ENCODE measurements at places on chromosomes 1 and 21.

GRCh38 chr1:68218490-68218889, 13.8 kb downstream of the WLS start:
- no peak for DNase-seq

DNA sequence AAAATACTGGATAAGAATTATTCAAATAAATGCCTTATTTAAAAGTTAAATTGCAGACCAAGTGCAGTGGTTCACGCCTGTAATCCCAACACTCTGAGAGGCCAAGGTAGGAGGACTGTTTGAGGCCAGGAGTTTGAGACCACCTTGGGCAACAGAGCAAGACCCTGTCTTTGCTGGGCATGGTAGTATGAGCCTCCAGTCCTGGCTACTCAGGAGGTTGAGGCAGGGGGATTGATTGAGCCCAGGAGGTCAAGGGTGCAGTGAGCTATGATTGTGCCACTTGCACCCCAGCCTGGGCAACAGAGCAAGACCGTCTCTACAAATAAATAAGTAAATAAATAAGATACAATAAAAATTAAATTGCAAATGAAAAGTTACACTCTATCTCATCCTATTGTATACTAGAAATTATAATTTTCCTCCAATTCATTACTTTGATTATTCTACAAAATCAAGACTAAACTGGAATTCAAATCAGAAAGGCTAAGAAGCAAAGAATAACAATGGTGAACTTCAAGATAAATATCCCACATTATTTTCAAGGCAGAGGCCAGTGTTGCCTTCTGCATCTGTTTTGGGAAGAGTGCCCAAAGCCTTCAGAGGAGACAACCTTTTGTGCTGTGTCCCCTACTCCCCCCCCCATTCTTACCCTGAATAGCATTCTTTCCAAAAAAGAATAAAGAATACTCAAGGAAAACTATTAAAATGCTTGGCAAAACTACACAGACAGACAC, 73.3 kb upstream of the IRF2BP2 start:
- no peak for DNase-seq

GRCh38 chr21:35120631-35121180, 71.6 kb upstream of the RUNX1 start:
- DNase-seq: no peak

- DNase-seq: no peak
Observed at GRCh38 chr1:192654591-192655251, 18.8 kb downstream of the RGS13 start.

DNA sequence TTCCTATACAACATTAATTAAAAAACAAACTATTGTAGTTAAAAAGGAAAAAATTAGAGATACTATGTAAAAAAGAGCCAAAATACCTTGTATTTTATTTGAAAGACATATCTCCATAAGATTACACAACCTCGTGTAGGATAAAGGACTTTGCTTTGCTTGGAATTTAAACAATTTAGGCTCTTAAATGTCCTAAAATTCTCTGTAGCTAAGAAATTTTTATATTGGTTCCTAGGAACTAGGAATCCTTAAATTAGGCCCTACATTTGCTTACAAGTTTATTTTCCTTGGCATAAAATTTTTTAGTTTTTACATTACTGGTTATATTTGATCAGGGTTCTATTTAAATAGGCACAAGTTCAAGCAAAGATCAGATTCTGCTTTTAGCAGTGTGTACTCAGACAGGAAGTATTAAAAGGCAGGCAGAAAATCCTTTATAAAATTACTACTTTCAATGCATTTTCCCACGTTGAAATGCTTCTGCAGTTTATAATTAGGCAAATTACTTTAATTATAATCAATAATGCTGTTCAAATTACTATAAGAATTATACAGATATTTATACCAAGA, 3.4 kb upstream of the ANGPTL3 start:
- no peak for DNase-seq

DNA sequence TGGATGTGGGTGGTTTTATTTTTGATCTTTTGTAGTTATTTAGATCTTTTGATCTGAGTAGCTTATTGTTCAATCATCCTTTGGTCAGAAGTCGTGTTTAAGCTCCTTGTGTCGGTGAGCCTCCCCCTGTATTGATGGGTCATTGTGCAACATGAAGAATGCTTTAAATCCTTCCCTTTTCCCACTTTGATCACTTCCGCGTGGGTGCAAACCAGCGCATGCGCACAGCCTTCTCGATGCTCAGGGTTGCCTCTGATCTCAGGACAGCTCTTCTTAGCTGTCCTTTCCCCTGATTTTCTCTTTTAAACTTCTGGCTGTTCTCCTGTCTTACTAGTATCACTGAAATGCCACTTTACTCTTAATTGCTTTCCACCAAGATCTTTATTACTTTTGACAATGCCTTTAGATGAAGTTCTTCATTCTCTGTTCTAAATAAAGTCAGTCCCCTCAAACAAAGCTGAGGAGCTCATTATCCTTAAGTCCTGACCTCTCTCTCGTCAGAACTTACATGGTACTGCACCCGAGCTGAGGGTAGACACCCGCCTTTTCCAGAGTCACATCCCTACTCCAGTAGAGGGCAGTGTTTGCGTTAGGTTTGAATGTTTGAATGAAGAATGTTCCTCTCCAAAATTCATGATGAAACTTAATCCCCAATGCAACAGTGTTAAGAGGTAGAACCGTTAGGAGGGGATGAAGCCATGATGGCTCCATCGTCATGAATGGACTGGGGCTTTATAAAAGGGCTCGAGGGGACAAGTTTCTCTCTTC, 547.9 kb upstream of the TMPRSS15 start:
- no peak for DNase-seq

- DNase-seq: no peak
Observed at GRCh38 chr1:111030590-111030989, 66.9 kb upstream of the LRIF1 start.

DNA sequence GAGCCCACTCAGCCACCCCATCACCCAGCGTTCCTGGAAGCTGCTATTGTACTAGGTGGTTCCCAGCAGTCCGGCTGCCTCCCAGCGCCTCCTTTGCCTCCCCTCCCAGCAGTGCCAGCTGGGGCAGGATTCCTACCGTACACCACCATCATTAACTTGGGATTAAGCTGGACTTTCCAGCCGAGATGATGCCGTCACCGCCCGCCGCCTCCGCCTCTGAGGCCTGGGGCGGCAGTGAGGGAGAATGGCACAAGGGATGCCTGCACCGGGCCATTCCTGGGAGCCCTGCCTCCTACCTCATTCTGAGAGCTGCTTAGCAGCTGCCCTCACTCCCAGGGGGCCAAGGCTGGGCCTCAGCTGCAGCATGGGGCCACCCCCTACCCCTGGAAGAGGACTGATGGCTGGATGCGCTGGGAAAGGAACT, 13.2 kb downstream of the CNTN2 start:
- DNase-seq: no peak

DNA sequence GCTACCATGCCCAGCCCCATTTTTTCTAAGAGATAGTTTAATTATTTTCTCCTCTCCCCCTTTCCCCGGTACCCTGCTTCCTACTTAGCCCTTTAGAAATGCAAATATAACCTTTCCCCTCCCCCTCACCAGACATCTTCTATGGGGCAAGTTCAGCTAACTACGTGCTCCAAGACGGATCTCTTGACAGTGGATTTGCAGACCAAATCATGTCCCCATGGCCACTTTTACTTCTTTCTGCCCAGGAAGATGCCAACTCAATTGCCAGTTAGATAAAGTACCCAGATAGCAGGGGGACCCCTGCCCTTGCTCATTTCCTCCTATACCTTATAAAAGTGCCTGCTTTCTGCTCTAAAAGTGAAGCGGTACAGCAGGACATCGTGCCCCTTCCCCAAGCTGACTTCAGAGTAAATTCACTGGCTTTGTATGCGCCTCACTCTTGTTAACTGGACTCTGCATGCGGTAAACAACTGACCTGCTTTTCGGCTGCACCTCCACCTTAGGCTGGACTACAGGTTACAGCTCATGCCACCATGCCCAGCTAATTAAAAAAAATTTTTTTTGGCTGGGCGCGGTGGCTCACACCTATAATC, 7.4 kb downstream of the DNAJC11 start:
- no peak for DNase-seq

DNA sequence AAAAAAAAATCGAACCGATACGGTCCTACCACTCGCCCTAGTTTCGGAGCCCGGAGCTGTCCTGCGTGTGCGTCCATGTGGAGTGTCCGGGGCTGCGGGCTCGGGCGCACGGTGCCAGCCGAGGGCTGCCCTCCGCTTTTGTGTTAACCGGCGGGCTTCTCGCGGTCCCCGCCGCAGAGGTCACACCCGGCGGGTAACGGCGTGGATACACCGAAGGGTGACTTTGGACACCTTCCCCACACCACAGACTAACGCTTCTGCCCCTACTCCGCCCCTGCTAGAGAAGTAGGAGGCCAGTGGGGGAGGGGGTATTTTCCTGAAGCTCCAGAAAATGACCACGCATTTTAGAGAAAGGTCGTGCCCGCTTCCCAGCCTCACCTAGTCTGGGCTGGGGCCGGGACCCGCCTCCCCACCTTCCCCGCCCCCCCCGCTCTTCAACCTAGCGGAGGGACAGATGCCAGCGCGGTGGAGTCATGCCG, 609 bp upstream of the ATF3 start:
- DNase-seq: no peak

DNA sequence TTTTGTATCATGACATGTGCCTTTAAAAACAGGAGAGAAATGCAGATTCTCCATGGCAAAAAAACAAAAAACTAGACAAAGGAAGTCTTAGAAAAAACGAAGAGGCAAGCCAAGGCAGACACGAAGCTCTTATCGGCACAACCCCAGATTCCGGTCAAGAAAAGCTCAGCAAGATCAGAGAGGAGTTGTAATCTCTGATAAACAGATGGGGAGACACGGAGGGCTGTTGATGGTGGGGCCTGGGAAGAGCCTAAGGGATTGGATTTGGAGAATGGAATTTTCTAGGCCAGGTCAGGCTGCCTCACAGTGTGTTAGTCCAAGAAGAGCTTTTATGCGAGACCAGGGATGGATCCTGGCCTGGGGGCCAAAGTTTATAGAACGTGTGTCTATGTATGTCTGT, 96.2 kb upstream of the AKT3 start:
- DNase-seq: no peak

DNA sequence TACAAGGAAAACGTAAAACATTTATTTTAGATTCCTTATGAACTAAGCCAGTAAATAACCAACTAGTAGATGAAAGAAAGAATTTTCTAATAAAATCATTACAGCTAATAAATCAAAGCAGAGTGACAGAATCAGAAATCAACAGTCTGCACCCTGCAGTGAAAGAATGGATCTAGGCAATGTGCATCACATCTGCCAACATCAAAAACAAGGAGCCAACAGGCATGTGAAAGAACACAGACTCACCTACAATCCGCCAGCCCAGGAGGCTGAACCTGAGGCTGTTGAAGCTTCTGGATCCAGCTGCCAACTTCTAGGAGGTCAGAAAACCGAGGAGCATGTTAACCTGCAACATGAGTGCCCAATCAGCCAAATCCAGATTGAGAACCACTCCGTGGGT, 196.3 kb downstream of the SETD4 start:
- DNase-seq: no peak

GRCh38 chr21:39553331-39553730, 59.4 kb upstream of the B3GALT5 start:
- DNase-seq: no peak

DNA sequence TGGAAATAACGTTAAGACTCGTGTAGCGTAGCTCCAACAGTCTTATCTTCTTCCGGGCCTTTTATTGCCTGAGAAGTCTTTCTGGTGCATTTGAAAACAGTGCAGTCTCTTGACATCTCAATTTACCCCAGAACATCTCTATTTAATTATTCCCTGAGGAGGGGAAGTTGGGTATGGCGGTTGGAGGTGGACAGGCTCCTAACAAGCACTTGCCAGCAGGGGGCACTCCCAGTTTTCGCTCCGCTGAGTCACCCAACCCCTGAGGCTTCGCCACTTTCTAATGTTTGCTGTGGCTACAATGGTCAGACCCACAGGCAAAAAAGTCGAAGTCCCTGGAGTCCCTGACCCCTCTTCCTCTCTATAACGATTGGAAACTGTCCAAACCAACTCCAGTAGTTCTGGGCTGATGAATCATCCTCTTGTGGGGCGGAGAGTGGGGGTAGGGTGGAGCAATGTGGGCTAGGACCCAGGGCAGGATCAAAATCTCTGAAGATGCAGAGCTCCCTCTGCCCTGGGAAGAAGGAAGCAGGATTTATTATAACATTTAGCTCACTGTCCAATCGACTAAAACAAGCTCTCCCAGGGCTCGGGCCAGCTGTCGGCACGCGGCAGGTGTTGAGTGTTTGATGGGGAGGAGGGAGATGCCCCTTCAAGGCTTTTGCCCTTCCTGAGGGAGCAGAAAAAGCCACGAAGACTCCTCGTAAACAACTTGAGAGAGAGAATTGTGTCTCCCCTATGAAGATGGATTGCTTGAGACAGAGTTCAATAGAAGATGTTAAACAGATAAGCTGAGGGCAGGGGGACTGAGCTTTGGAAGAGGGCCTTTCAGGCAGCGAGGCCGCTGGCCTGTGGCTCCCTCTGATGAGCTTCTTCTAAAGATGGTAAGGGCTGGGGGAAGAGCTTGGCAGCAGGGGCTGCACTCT, 85.7 kb downstream of the BRINP2 start:
- no peak for DNase-seq

Data from activated T-helper 1 cell treated with anti-CD3 and anti-CD28 coated beads, Interleukin-2, amount 50 U/mL, for 16 hours (primary cell).